ENCODE measurements at places on chromosomes 1 and 21. TPM values are rescaled to one million over a fixed set of nuclear protein-coding genes. Genes with fewer than 3 reads are reported as not detected.

GRCh38 chr1:52368383-52369172 lies 2.6 kb upstream of the CC2D1B start:
- peaks cover 7% of the 10 kb centered on the region for H3K27me3 ChIP-seq
- H3K4me1 ChIP-seq: peaks cover 12% of the 10 kb centered on the region
- peaks cover 11% of the 10 kb centered on the region for H3K36me3 ChIP-seq
- no peak overlapping the region for H3K27ac ChIP-seq

- H3K27me3 ChIP-seq: no peaks in the 10 kb centered on the region
- peak within 1 kb of the TSS; percentile 31 for H3K4me3 ChIP-seq
- peaks cover 12% of the 10 kb centered on the region for H3K4me1 ChIP-seq
- peak; percentile 51 for DNase-seq
- H3K36me3 ChIP-seq: no peaks in the 10 kb centered on the region
- peak within 1 kb of the TSS; percentile 77 for H3K27ac ChIP-seq
Observed at GRCh38 chr1:43300378-43301094, at the start of gene TIE1. TIE1 (plus strand) TSS chr1:43300982; CDS start chr1:43301072, 90 bp downstream.

- DNase-seq: peak; percentile 82
- no peaks in the 10 kb centered on the region for H3K36me3 ChIP-seq
- H3K4me1 ChIP-seq: peaks cover 47% of the 10 kb centered on the region
- no peak overlapping the region for H3K4me3 ChIP-seq
- peak overlapping the region; percentile 75 for H3K27ac ChIP-seq
- H3K27me3 ChIP-seq: no peaks in the 10 kb centered on the region
Observed at GRCh38 chr21:45887120-45887611, 94.4 kb upstream of the COL6A1 start.

DNA sequence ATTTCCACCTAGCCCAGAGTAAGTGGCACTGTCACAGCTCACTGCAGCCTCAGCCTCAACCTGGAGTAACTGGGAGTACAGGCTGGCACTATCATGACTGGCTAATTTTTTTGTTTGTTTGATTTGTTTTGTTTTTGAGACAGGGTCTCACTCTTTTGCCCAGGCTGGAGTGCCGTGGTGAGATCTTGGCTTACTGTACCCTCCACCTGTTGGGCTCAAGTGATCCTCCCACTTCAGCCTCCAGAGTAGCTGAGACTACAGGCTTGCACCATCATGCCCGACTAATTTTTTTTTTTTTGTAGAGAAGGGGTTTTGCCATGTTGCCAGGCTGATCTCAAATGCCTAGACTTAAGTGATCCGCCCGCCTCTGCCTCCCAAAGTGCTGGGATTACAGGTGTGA lies 2.5 kb downstream of the UCK2 start:
- H3K27ac ChIP-seq: no peak overlapping the region
- no peak overlapping the region for H3K4me3 ChIP-seq
- H3K4me1 ChIP-seq: peaks cover 6% of the 10 kb centered on the region
- no peak for DNase-seq
- no peaks in the 10 kb centered on the region for H3K27me3 ChIP-seq

Gene FGR
- polyA plus RNA-seq: 1.5 TPM

Gene HRNR
- 0.49 TPM for polyA plus RNA-seq

Gene C1orf210
- not detected for polyA plus RNA-seq

Gene HLCS
- 8.4 TPM for polyA plus RNA-seq

Data from muscle of leg (tissue), 16 donors.